Activated CD4-positive, alpha-beta T cell treated with anti-CD3 and anti-CD28 coated beads for 36 hours (primary cell): ENCODE measurements at places on chromosomes 1 and 21. TPM values are rescaled to one million over a fixed set of nuclear protein-coding genes. Genes with fewer than 3 reads are reported as not detected.

DNA sequence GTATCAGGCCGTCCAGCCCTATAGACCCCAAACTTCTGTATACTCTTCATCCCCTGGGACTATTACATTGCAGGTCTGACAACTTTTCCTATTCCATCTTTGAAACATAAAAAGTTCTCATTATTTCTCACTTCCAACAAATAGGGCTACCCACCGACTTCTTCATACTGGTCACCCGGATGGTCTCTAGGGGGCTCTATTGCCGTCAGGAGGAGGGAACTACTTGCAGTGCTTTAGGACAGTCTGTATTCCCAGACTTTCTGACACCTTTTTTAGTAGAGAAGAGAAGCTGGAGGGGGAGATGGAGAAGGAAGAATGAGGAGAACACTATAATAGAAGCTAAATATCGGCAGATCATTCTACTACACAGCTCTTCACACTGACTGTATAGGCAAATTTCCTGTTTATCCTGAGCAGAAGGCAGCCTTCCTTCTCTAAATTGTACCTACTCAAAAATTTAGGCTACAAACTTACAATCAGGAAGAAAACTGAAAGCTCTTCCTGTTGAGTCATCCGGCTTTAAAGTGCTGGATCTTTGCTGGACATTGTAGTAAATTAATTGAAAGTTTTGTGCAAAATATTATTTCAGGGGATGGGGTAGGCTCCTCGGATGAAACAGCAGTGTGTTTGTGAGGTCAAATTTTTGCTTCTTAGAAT is 54.6 kb downstream of the CDC7 start:
- no peak for DNase-seq

DNA sequence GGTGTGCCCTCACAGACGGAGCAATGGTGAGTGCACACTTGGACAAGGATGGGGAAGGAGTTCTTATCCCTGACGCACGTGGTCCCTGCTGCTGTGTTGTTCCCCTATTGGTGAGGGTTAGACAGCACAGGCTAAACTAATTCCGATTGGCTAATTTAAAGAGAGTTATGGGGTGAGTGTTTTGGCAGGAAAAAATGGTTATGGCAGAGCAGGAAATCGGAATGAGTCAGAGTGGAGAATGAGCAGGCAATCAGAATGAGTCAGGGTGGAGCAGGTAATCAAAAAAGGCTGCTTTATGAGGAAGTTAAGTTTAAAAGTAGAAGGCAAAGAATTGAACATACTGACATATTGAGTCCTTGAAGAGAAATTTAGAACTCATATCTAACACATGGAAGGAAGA is 100.5 kb downstream of the NGF start:
- no peak for DNase-seq

GRCh38 chr1:201370500-201370899 is 7.0 kb downstream of the TNNT2 start:
- no peak for DNase-seq

- DNase-seq, result peak; percentile 4
Observed at GRCh38 chr1:31793086-31793485, 22.7 kb downstream of the SPOCD1 start.

- peak; percentile 56 for DNase-seq
Observed at GRCh38 chr1:52139817-52140540, 1.9 kb upstream of the ZFYVE9 start.

Gene C1orf141
- total RNA-seq, result 0.11 TPM

DNA sequence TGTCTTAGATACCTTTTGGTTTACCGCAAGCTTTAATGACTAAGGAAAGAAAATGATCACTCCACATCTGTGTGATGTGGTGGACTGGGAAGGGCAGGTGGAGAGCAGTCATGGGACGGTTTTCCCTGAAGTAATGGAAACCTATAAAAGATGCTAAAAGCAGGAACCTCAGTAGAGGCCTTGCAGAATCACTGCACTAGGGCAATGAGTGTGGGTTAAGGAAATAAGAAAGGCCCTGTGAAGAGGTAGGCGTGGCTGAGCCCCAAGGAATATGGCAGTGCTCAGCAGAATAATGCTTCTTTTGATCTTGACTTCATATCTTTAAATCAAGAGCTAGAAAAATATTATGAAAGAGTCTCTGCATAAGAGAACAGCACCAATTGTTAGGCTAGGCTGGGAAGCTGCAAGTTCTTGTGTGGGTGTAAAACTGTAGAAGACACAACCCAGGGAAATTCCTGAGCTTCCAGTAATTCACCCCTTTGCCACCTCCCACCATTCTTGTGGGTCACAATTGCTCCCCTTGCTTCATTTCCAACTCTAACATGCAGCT is 49.9 kb downstream of the CLCA4 start:
- DNase-seq, result no peak

- DNase-seq, result no peak
Observed at GRCh38 chr1:91278754-91279153, 125.9 kb downstream of the HFM1 start.

DNA sequence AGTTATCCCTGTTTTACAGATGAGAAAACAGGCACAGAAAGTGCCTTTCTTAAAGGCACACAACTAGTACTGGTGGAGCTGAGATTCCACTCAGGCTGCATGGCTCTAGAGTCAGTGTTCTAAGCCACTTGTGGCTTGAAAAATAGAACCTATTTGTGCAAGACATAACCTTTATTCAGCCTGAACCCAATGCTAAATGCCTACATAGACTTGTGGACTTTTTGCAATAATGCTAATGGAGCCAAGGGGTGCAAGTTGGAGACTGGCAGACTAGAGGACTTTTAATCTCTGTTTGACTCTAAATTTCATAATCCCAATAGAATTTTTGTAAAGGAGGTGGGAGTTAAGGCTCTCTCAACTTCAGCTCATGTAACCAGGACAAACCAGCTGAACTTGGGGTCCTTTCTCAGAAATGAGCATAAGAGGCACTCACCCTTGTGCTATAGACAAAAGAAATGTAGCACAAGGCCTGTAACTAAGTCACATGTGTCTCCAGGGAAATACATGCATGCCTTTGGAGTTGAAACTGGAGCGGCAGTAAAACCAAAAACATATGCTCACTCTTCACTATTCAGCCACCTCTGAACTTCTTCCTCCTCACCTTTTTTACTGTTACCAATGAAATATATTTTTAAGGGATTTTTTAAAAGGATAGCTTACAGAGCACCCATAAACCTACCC is 43.0 kb upstream of the AK4 start:
- no peak for DNase-seq

- DNase-seq, result no peak
Observed at GRCh38 chr1:244065960-244066388, 14.9 kb downstream of the ZBTB18 start.

DNA sequence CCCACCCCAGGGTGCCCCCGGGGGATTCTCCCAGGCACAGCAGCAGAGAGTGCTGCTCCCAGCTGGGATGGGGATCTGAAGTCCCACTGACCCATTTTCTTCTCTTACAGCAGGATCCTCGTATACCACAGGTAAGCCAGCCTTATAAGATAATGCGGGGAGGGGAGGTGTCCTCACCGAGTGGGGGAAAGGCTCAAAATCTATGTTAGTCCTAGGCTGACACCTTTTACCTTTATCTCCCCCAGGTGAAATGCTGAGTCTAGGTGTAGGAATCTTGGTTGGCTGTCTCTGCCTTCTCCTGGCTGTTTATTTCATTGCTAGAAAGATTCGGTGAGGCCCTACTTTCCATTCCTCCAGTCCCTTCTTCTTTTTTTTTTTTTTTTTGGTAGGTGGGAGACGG is 5.3 kb downstream of the APH1A start:
- DNase-seq, result no peak

DNA sequence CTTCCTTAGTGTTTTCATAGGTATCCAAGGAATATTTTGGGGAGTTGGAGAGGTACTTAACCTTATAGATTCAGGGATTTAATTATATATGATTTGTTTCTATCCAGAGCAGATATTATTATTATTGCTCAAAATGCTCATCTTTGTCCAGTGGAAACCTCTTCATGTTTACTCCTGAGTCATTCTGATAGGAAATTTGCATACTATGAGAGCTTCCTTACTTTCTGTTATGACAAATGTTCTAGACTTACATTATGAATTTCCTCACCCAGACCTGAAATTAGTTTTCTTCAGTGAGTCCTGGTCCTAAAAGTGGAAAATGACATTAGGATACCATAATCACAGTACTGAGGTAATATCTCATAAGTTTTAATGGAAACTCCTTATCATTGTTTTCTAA is 57.5 kb upstream of the PLPPR5 start:
- DNase-seq, result no peak

Gene PLD5
- total RNA-seq, result not detected

GRCh38 chr21:29115899-29116298 is 14.5 kb upstream of the MAP3K7CL start:
- no peak for DNase-seq

Gene SPATA21
- not detected for total RNA-seq

GRCh38 chr1:153253693-153254092 is 5.8 kb upstream of the LORICRIN start:
- DNase-seq, result no peak

GRCh38 chr1:183845681-183846080 is 40.8 kb downstream of the RGL1 start:
- DNase-seq, result no peak

GRCh38 chr1:107413546-107413945 is 272.7 kb downstream of the NTNG1 start:
- DNase-seq, result no peak

DNA sequence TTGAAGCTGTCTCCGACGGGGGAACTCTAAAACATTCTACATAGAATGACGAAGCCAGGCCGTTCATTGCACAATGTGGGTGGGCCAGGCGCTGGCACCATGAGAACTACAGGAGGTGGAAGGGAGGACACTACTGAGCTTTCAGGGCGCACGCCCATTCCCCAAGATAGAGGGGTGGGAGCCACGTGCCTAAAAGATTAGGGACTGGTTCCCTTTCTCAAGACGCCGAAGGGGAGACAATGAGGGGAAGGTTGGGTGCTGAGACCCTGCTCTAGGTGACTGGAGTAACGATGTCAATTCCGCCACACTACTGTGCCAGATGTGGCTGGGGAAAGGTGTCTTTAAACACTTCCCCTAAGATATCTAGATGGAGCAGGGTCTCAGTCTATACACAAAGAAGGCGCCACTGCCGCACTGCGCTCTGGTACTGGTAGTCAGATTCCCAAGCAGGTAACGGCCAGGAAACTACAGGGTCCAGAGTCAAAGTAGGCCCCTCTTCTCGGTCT is 782 bp downstream of the CSDE1 start:
- peak; percentile 48 for DNase-seq

Gene ARHGAP30
- 125 TPM for total RNA-seq

DNA sequence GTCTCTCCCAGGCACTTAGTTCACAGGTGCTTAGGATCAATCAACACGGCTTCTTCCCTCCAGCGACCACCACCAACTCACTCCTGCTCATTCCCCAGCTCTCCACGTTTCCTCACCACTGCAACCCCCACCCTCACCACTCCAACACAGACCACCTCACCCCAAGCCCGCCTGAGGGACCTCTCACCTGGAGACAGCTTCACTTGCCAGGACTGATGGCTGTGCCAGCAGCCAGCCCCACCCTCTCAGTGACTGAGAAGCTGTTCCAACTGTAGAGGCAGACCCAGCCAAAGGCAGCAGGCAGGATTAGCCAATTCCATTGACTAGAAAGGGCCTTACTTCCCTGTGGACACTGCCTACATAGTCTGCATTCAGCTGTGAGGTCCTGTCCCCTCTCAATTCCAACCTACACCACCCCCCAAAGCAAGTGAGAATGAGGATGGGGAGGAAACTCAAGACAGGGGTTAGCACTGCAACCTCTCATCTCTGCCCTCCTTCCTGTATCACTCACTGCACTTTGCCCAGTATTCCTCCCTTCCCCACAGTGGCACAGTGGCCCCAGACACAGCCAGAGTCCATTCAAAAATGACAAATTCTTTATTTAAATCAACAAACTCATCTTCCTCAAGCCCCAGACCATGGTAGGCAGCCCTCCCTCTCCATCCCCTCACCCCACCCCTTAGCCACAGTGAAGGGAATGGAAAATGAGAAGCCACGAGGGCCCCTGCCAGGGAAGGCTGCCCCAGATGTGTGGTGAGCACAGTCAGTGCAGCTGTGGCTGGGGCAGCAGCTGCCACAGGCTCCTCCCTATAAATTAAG is 7.6 kb downstream of the TAGLN2 start:
- no peak for DNase-seq

DNA sequence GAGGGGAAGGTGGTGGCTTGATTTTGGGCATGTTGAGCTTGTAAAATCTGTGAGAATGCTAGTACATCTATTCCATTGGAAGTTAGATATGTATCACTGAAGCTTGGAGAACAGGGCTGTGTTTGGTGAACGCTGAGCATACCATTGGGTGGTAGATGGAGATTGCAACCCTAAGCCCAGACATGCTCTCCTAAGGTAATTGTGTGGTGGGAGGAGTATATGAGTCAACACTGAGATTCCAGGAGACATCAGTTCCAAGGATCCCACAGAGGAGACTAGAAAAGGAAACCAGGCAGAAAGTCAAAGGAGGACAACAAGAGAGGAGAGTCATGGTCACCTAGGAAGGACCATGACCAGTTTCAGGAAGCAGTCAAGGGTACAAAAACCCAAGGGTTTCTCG is 60.4 kb downstream of the KIF21B start:
- no peak for DNase-seq

GRCh38 chr1:179129702-179130473 is 48.0 kb downstream of the TOR3A start:
- peak; percentile 31 for DNase-seq

Gene NBPF4
- total RNA-seq, result 0.21 TPM

Gene RPL5
- 1,359 TPM for total RNA-seq

Gene TOMM40L
- total RNA-seq, result 12.3 TPM

DNA sequence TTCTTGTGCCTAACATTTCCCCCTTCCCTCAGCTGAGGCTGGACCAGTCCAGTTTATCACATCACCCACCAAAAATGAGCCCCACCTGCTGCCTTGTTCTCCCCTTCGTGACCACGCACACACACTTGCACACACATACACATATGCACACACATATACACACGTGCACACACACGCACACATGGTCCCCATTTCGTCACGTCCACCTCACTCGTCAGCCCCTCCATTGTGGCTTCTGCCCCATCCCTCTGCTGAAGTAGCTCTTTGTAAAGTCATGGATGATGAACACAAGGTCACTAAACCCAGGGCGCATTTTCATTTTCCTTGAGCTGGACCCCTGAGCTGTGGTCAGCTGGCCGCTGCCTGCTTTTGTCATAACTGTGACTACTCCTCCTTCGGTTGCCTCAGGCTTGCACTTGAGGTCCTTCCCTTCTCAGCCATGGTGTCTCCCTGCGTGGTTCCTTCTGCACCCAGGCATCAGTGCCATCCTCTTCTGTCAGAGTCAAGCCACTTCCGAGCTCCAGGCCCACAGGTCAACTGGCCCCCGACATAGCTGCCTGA is 93.8 kb downstream of the SYT2 start:
- no peak for DNase-seq

Gene TDRD5
- total RNA-seq, result not detected
